ENCODE measurements at places on chromosomes 7 and 10.

GRCh38 chr7:34104992-34105391 is 199.7 kb downstream of the BMPER start:
- no peak for DNase-seq

- no peak for DNase-seq
Measured at GRCh38 chr7:50359995-50360925, 55.7 kb downstream of the IKZF1 start.

DNA sequence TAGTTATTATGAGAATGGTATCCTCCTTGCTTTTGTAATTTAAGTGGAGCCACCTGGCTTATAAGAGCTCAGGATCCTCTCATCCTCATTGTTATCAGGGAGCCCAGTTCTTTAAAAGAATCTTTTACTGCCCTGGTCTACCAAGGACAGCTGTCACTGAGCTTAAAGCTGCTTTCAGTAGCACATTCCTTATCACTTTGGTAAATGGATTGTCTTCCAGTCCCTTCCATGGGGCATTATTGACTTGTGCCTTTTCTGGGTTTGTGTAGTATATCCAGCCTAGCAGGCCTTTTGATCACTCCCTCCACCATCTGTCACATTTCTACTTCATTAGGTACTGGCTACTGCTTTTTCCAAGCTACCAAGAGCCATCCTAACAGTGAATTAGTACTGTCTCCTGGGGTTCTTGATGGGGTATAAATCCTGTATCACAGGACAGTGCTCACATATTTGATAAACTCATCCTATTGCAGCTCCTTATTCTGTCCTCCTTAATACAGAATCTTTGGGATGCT is 208.9 kb downstream of the TMEM26 start:
- DNase-seq = no peak

GRCh38 chr10:99628923-99629624 is 8.8 kb upstream of the SLC25A28 start:
- DNase-seq = no peak

GRCh38 chr10:93062514-93063143 is 2.0 kb downstream of the CYP26C1 start:
- DNase-seq = no peak

- DNase-seq = no peak
Measured at GRCh38 chr10:117167346-117167788, 29.3 kb upstream of the VAX1 start.

GRCh38 chr10:71206911-71207310 is 5.5 kb upstream of the UNC5B start:
- no peak for DNase-seq

DNA sequence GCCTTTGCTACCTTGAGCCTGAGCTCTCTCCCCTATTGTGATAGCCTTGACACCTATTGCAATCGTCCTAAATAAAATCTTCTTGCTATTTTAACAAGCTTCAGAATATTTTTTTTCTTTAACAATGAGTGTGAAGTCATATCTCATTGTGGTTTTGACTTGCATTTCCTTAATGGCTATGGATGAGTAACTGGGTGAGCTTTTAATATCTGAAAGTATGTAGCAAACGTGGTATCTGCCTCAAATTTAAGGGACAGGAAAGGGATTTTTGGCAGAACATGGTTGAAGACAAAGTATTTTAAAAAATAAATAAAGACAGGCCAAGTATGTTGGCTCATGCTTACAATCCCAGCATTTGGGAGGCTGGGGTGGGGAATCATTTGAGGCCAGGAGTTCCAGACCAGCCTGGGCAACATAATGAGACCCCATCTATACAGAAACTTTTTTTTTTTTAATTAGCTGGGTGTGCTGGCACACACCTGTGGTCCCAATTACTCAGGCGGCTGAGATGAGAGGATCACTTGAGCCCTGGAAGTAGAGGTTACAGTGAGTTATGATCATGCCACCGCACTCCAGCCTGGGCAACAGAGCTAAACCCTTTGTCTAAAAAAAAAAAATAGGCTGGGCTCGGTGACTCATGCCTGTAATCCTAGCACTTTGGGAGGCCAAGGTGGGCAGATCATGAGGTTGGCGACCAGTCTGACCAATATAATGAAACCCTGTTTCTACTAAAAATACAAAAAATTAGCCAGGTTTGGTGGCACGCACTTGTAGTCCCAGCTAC is 319.3 kb upstream of the NRP1 start:
- no peak for DNase-seq

DNA sequence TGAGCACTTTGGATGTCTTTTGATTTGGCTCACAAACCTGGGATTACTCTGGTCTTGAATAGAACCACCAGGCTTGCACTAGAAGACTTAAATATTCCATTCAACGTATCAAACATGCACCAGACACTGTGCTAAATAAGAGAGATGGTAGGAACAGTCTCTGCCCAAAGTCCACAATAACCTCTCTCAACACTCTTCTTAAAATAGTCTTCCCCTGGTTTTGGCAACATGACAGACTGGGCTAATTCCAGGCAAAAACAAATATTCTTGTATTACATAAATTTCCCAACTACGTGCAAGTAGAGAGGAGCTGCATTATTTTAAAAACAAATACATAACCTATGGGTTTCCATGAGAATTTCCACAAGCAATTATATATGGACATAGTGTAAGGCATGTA is 64.8 kb upstream of the PAPSS2 start:
- no peak for DNase-seq

DNA sequence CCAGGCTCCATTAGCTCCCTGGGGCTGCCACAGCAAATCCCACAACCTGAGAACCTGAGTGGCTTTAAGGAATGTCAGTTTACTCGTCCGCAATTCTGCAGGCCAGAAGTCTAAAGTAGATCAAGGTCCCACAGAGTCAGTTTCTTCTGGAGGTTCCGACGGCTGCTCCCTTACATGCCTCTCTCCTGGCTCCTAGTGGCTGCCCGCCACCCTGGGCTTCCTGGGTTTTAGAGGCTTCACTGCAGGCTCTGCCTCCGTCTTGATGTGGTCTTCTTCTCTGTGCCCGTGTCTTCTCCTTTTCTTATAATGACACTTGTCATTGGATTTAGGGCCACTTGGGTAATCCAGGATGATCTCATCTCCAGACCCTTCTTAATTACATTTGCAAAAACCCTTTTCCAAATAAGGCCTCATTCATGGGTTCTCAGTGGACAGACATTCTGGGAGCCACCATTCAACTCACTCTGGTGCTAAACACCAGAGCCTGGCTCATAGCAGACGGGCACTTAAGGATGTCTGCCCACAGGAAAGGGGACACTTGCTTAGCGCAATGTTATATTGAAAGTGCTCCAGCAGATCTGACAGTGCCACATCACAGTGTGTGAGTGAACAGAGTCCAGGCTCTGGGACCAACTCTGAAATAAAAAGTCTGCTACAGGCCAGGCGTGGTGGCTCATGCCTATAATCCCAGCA is 77.6 kb downstream of the VWC2 start:
- DNase-seq = no peak

GRCh38 chr7:14381306-14381705 is 391.8 kb upstream of the ETV1 start:
- DNase-seq = no peak

GRCh38 chr10:123743441-123744223 is 77.5 kb downstream of the GPR26 start:
- no peak for DNase-seq

GRCh38 chr7:6653071-6654003 is 16.2 kb downstream of the ZNF316 start:
- no peak for DNase-seq

DNA sequence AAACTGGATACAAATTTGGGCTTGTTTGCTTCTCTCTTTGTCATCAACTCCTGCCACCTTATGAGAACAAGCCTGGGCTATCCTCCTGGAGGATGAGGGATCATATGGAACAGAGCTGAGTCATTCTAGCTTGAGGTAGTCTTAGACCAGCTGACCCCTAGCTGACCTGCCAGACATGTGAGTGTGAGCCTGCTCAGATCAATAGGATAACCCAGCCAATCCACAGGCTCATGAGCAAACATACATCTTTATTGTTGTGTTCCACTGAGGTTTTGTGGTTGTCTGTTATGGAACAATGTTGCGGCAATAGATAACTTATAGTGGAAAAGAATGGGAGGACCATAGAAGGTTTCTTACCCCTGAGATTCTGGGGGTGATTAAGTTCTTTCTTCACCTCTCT is 54.5 kb upstream of the FAM180A start:
- no peak for DNase-seq

- no peak for DNase-seq
Measured at GRCh38 chr10:133528296-133528844, 1.2 kb downstream of the CYP2E1 start.

DNA sequence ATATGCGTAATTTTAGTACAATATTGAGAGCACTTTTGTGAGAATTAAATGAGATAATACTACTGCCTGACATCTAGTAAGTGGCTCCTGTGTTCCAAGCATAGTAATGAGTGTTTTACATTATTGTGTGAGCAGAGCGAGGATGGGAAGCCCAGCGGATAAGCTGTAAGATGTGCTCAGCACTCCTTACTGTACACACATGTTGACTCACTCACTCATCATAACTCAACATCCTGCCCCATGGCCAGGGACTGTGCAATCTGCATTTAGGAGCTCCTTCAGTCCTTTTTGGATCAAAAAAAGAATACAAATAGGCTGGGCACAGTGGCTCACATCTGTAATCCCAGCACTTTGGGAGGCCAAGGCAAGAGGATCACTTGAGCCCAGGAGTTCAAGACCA is 72.9 kb upstream of the NEBL start:
- no peak for DNase-seq

- no peak for DNase-seq
Measured at GRCh38 chr7:142414135-142414534, 156.3 kb upstream of the PRSS58 start.

DNA sequence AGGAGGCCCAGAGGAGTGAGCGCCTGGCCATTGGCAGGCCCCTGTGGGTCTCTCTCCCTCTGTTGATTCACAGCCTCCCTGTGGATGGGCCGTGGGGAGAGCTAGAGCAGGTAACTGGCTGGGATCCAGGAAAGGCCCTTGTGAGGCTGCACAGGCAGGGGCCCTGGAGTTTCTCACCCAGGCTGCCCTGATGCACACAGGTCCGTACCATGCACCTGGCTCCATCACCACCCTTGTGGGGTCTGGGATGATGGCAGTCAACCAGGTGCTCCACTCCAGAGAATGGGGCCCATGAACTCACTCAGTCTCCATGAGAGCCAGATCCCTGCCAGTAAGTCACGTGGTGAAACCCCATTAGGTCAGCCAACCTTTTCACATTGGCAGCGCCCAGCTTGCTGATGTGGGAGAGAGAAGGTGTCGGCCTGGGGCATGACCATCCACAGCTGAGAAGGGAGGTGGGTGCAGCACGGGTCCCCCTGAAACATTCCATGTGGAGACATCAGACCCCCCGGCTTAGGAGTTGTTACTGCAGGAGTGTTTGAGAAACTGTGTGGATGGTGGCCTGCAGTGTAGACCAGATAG is 320.8 kb downstream of the ADARB2 start:
- DNase-seq = no peak

DNA sequence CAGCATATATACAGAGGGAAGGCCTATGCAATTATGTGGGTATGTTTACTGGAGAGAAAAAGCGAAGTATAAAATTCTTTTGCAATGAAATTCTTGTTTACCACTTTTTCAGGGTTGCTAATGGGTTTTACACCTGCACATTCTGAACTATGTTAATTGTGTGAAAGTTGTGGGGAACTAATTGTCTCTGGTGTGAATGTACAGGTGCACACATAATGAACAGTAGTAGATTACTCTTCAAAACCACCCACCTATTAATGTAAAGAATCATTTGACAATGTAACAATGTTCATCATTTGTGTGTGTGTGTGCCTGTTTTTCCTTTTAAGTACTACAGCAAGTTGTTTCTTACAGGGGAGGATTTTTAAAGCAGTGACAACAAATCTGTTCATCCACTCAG is 80.0 kb upstream of the FEZF1 start:
- no peak for DNase-seq

DNA sequence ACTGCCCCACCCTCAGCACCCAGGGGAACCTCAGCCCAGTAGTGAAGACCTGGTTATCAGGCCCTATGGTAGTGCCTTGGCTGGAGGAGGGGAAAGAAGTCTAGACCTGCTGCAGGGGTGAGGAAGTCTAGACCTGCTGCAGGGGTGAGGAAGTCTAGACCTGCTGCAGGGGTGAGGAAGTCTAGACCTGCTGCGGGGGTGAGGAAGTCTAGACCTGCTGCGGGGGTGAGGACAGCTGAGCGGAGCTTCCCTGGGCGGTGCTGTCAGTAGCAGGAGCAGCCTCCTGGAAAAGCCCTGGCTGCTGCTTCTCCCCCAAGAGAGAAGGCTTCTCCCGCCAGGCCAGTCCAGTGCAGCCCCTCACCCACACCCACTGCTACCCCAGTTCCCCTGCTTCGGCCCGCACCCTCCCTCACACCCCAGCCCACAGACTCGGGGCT is 6.3 kb downstream of the NOS3 start:
- DNase-seq = no peak

DNA sequence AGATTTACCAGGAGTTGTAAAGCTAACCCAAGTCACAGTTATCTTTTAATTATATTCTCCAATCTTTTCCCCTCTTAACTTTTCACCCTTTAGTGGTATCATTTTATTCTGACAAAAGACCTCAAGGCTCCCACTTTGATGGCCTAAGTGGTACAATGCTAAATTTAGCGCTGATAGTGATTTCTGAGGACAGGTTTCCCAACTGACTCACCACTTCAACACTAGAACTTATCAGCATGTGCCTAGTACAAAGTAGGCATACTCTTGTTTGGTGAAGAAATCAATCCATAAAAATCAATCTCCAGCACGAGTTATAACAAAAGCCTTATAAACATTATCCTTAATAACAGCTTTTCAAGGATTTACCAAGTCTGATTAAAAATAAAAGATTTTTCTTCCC is 7.5 kb downstream of the SNX13 start:
- DNase-seq = no peak

- no peak for DNase-seq
Measured at GRCh38 chr10:92690211-92690914, 608 bp downstream of the HHEX start.

DNA sequence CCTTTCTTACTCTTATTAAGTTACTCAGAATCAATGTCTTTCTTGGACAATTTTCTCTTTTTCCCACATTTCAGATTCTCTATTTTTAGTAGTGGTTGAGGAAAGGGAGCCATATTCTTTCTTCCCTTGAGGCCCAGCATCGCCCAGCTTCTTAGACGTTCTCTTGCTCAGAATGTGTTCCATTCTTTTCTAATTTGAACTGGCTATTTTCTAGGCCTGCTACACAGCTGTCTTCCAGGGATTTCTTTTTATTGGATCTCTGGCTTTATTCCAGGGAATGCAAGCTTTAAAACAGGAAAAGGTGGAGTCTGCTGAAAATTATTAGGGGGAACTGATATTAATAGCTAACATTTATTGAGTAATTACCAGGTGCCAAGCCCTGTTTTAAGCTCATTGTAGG is 58.3 kb downstream of the WIPF3 start:
- DNase-seq = no peak

DNA sequence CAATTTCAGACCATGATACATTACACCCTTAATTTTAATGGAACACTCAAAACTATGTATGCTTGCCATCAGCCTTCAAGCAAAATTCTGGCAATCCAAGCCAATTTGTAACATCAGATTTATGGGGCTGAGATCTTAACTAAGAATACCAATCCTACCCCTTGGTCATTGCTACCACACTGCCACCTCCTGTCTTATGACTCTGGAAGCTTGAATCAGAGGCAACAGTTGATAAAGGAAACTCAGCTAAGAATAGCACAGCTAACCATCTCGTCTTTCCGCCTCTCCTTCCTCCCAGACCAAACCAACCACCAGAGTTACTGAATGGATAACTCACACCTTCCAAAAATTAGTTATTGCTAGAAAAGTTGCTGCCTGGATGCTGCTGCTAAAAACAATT is 7.4 kb downstream of the IGF2BP3 start:
- DNase-seq = no peak

- DNase-seq = no peak
Measured at GRCh38 chr10:77582710-77583115, 54.9 kb downstream of the KCNMA1 start.
